ENCODE measurements at places on chromosomes 12 and 14.
A peak's percentile ranks its signal among the peaks of the same experiment; 100 is the strongest.

- DNase-seq, result no peak
Measured at GRCh38 chr14:93994919-93995682, 2.0 kb upstream of the CCDC197 start.

GRCh38 chr14:57389646-57390036 lies 745 bp upstream of the NAA30 start:
- peak; percentile 79 for DNase-seq

DNA sequence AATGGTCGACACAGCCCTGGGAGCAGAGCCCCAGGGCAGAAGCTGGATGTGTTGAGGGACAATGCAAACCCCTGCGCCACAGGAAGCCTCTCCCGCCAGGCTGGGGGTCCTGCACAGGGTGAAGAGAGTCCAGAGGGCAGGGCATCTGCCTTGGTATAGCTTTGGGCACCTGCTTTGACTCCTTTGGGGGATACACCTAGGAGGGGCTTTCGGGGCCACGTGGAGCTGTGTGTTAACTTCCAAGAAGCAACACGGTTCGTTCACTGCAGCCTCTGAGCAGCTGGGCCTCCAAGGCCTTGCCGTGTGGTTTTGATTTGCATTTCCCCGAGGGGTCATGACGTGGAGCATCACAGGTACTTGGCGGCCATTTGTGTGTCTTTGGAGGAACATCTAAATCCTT lies 5.8 kb upstream of the PUS1 start:
- no peak for DNase-seq

GRCh38 chr12:27014085-27014858 lies at the start of gene TM7SF3:
Gene TM7SF3 (minus strand): TSS chr12:27014384. CDS start chr12:27014168, 216 bp downstream.
- peak; percentile 94 for DNase-seq

DNA sequence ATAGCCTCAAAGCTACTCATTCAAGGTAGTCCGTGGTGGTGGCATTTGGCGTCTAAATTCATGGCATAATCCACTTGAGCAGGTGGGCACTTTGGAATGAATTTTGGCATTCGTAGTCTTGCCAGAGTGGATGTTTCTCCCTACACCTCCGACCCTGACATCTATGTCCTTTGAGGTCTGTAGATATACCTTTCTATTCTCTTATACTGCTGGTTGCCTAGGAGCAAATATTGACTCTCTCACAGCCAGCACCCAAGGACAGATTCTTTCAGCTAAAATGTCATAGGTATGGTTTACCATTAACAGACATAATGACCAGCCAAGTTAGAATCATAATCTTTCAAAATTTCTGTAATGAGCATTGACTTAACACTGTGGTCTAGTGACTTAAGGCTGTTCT lies 47.4 kb upstream of the FLRT2 start:
- DNase-seq, result no peak

DNA sequence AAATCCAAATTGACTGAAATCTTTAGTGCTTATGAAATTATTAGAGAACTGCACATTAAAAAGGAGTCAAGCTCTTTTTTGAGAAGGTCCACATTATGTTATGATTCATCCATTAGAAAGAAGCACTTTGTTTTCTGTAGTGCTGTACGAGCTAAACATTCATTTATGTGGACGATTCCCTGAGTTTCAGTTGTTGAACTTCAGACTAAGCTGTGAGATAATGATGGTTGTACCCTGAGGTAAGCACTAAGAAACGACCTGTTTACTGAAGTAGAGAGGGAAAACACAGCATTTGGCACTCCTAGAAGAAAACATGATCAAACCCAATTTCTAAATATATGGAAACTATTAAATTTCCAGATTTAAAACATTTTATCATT lies 67.3 kb upstream of the ATP2B1 start:
- DNase-seq, result no peak

GRCh38 chr12:64631197-64631596 lies 20.9 kb downstream of the RASSF3 start:
- DNase-seq, result no peak

DNA sequence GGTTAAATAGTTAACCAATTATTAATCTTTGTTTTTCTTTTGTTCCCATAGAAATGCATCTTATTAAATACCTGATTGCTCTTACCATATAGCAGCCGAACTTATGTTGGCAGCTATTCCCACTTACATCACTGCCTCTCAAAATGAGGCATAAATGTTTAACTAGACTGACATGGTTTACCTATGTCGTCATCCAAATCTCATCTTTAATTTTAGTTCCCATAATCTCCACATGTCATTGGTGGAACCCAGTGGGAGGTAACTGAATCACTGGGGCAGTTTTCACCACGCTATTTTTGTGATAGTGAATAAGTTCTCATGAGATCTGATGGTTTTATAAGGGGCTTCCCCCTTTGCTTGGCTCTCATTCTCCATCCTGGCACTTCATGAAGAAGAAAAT lies 499.2 kb upstream of the ATP2B1 start:
- no peak for DNase-seq

DNA sequence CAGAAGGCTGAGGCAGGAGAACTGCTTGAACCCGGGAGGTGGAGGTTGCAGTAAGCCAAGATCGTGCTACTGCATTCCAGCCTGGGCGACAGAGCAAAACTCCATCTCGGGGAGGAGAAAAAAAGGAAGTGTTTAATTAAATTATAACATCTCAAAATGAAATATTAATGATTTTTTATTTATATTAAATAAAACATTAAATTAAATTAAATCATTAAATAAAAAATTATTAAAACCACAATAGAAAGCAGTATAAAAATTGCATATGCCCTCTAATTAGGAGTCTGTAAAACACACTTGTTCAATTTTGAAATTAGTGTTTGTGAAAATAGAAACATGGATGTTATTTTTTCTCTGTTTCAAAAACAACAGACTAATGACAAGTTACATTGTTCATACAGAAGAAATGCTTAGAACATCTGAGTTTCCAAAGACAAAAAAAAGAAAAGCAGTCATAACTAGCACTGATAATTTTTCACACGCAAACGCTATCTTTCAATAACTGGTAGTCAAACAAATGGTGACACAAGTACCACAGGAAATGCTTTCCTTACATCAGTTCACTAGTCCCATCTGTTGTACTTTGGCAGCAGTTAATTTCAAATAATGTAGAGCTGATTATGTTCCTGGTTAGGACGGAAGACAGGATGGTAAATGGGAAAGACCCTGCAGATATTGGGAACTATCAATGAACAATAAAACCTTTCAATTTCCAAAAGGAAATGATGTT lies 54.9 kb downstream of the HECTD4 start:
- no peak for DNase-seq

DNA sequence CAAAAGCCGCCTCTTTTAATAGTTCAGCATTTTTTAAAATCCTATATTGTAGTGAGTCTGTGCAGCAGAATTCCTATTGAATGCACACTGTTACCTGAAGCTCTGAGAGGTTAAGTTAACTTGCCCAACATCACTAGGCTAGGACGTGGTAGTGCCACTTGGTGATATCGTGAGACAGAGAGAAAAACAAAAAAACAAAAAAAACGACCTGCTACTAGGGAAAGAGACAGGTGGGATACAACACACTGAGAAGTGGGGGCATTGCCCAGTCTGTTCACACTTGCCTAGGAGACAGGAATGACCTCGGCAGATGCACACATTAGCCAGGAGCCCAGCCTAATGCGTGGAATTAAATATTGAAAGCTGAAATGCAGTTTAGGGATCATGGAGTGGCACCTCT lies 129.7 kb upstream of the CCND2 start:
- DNase-seq, result no peak

GRCh38 chr12:39372929-39373328 lies 70.0 kb downstream of the KIF21A start:
- DNase-seq, result no peak

DNA sequence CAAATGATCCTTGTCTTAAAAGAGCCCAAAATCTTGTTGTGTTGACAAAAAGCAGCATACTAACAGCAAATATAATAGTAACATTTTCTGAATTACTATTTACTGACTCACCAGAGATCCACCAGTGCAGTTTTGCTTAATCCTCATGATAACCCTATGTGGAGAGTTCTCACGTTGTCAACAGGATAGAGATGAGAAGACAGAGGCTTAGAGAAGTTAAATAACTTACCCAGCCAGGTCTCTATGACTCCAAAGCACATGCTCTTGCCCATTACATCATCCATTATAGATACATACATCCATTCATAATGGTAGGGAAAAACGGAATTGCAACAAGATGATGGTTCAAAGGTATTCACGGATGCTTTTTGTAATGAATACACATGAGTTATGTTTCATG lies 111.9 kb downstream of the PAX9 start:
- DNase-seq, result no peak

- no peak for DNase-seq
Measured at GRCh38 chr14:22887990-22888378, 5.0 kb downstream of the REM2 start.

DNA sequence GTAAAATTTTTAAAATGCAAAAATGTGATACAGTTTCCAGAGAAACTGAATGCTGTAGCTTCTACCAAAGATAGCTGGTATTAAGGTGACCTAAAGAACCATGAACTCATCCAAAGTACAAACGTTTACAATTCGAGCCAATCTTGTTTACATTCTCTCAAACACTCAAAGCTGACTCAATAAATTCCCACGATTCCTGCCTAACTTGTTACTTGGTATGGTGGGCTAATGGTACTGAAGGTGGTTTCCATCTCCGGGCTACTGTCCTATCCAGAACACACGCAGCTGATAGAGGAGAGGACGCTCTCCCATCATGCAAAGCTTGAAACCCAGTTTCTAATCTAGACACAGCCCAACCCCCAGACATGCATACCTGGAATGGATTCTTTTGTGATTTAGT lies 31.5 kb downstream of the RAD9B start:
- DNase-seq, result no peak

- DNase-seq, result peak; percentile 73
Measured at GRCh38 chr12:56007564-56008559, 10.8 kb downstream of the SUOX start.

DNA sequence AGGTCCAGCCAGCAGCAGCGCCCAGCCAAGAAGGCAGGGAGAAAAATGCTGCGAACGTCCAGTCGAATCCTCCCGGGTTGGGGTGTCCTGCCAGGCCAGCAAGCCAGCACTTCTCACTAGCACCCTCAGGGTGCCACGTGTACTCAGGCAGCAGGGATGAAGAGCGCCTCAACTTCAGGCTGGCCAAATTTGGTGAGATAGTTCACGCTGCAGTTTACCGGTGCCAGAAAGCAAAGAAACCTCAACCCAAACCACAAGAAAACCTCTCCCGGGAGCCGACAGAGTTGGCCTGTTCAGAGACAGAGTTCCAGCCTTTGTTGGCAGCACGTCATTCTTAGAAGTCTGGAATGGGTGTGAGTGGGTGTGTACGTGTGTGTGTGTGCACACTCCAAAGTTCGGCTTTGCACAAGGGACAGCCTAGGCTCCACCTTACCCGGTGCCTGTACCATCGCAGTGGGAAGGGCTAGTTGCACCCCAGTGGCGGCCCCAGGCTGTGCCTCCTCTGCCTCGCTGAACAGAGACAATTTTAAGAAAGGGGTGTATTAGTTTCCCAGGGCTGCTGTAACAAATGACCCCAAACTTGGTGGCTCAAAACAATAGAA lies 42.1 kb downstream of the ELK3 start:
- no peak for DNase-seq

DNA sequence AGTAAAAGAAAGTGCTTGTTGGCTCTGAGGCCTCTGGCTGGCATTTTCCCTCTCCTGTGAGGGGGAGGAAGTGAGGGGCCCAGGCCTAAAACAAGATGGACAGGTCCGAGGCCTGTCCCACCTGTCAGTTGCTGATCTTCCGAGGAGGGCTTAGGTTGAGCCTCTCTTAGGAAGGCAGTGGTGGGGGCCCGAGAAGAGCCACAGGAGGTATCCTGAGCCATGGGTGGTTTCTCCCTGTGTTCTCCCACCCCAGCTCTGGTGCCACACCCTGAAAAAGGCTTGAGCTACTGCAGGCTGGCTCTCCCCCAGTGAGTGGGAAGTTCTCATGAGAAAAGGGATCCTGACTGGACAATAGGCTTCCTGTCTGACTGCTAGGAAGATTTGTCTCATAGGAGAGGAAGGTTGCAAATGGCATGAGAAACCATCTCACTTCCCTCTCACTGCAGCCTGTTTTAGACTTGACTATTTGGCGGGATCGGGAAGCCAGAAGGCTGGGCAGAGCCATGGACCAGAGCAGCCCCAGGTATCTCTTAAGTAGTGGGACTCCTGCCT lies 72.1 kb upstream of the SRSF5 start:
- DNase-seq, result peak; percentile 80

DNA sequence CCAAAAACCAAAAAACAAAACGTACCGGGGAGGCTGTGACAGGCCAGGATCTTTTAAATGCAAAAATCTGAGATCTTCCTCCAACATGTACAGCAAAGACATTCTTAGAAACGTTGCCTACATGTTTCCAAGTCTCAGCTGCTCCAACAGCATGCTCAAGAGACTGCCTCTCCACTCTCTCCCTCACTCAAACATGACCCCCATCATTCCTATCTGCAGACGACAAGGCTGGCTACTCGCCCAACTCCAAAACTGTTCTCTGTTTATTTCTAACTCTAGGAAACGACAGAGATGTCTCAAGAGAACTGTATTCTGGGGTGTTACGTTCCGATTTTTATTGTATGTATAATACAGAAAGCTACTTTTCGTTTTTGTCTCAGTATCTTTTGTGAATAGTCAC lies 57.5 kb upstream of the TMCC3 start:
- no peak for DNase-seq

- DNase-seq, result no peak
Measured at GRCh38 chr14:92315050-92315805, 7.7 kb upstream of the SLC24A4 start.

GRCh38 chr12:39127401-39127800 lies 222.0 kb upstream of the CPNE8 start:
- no peak for DNase-seq

DNA sequence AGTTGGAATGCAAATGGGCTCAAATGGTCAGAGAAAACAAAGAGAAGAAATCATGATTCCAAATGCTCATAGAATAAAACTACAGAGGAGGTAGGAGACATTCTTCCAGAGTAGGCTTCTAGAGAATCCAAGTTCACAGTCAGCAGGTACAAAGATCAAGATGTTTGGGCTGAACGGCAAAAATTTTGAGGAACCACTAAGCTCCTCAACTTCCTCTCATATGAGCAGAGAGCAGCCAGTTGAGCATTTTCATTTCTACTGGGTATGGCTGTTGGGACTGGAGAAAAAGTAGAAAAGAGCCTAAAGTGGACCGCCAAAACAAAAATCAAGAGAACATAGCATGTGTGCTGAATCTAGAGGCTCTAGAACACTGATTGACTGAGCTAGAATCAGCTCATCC lies 73.8 kb upstream of the ARID2 start:
- no peak for DNase-seq

DNA sequence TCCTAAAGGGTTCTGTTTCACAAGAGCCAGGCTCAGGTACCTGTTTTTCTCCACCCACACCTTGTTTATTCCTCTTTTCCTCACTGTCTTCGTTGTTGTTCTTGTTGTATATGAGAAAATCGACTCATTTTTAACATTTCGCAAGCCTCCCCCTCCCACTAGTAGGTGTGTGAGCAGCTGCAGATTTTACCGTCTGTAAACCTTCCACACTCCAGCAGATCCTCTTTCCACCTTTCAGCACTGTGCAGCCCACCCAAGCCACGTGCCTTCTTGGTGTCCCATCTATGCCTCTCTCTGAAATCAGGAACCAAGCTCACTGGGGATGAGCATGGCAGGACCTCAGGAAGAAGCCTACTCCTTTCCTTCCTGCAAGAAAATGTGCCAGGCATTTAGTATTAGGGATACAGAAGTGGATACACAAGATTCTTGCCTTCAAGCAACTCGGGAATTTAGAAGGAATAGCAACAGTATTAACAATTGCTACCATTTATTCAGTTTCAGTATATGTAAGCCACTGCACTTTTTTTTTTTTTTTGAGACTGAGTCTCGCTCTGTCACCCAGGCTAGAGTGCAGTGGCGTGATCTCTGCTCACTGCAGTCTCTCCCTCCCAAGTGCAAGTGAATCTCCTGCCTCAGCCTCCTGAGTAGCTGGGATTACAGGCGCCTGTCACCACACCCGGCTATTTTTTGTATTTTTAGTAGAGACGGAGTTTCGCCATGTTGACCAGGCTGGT lies 113.6 kb downstream of the CHST11 start:
- DNase-seq, result no peak
